CD4-positive, alpha-beta T cell treated with Interleukin-1 beta for 1 hour (primary cell): ENCODE measurements at places on chromosomes 12 and 14.

GRCh38 chr14:26934151-26934550 lies 336.3 kb upstream of the NOVA1 start:
- DNase-seq, result no peak

DNA sequence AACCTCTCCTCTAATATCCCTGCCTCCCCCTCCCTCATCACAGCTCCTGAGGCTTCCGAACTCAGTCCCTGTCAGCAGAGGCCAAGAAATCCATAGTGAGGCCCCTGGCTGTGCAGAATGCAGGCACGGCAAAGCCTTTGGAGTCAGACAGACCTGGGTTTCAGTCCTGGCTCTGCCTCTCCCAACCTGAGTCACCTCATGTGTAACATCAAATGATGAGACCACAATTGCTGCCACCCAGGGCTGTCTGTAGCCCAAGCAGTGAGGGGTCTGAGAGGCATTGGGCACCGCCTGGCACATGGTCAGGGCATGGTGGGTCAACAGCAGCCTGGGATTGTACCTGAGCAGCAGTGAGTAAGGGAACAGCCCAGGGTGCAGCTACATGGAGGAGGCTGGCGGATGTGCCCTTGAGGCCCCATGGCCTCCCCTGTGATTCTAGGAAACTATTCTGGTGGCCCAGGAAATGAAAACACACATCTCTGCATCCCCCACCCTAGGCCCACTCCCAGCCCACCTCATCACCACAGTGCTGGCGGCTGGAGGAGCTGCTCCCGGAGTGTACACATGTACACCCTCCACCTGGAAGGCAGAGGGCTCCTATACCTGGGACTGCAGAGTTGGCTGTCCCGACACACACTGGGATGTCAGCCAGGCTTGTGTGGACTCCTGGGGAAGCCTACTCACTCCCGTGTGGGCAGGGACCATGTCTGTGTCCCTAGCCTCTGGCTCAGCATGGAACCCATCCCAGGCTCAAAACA lies 7.7 kb downstream of the ANKRD33 start:
- no peak for DNase-seq

- DNase-seq, result peak; percentile 31
These were observed 7.9 kb upstream of the NAA25 start for GRCh38 chr12:112116232-112117060.

DNA sequence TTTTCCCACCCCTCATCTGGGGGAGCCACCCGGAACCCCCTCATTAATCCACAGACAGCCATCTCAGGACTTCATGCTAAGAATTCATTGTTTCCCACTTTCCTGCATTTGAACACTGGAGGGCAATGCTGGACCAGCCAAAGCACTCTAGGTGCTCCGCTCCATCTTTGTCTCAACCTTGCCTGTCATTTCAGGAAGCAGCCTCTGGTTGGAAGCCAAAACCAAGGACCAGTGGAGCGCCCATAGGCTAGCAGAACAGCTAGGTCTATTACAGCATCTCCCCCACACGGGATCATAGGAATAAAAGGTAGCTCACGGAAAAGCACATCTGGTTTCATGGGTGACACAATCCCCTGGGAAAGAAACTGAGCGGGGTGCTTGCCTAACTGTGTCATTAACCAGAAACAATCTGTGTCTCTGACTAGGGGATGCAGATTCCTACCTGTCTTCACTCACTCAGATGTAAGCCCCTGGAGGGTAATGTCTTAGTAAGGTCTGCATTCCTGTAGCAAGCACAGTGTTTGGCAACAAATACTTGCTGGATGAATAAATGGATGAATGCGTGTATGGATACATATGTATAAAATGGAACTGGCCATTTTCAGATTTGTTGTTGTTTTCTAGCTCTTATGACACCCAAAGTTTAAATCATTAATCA lies 197.0 kb downstream of the DAD1 start:
- peak; percentile 54 for DNase-seq

DNA sequence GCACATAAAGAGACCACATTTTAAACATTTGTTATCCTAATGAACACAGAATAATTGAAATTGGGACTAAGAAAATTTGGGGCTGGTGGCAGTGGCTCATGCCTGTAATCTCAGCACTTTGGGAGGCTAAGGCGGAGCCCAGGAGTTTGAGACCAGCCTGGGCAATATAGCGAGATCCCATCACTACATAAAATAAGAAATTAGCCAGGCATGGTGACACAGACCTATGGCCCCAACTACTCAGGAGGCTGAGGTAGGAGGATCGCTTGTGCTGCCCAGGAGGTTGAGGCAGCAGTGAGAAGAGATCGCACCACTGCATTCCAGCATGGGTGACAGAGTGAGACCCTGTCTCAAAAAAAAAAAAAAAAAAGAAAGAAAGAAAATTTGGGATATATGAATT lies 59.7 kb downstream of the CPM start:
- no peak for DNase-seq

DNA sequence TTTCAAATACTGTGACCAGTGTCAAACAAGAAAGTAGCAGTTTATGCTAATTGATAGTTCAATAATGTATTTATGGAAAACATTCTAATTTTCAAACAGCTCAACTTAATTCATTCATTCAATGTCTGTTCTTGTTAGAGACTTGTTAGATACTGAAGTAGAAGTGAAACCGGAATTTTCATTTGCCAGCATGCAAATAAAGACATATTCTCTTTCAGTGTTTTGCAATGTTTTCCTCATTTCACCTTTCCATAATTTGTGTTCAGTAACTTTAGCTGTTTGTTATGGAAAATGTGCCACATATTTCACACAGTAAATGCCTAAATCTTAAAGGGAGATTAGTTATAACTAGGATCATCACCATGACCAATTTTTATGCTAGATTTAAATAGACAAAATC lies 21.2 kb downstream of the TAS2R50 start:
- no peak for DNase-seq

DNA sequence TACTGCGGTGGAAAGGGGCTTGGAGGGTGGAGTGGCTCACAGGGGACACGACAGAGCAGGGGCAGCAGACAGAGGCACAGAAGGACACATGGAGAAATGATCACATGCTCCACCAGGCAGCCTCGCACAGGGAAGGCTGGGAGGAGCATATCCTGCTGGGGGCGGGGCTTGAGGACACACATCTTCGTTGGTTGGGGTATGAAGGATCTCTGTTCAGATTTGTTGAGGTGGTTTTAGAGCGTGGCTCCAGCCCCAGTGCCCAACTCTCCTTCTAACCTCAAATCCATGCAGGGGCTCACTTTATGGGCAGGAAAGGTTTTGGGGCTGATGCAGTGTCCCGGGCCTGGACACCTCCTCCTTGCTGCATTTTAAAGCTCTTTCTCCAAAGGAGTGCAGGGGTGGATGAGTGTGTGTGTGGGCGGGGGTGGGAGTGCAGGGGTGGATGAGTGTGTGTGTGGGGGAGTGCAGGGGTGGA lies 733 bp upstream of the P3H3 start:
- DNase-seq, result peak; percentile 33
